ENCODE measurements at places on chromosomes 2 and 18. TPM values are rescaled to one million over a fixed set of nuclear protein-coding genes. Genes with fewer than 3 reads are reported as not detected.

PGAP1 gene
- 2.3 TPM for total RNA-seq

SPC25 gene
- total RNA-seq: 20.2 TPM

ZNF396 gene
- 0.69 TPM for total RNA-seq

NAT8 gene
- not detected for total RNA-seq

CHRNG gene
- total RNA-seq: not detected

C1QL2 gene
- 0.18 TPM for total RNA-seq

HAAO gene
- not detected for total RNA-seq

CDH2 gene
- total RNA-seq: 35.9 TPM

CASP10 gene
- total RNA-seq: 2.5 TPM

CDH7 gene
- total RNA-seq: not detected

MAB21L4 gene
- not detected for total RNA-seq

TMEM17 gene
- 5.1 TPM for total RNA-seq

HTRA2 gene
- total RNA-seq: 46.8 TPM

FAM124B gene
- not detected for total RNA-seq

SMIM21 gene
- not detected for total RNA-seq

PRKAG3 gene
- total RNA-seq: not detected

CFAP65 gene
- 0.14 TPM for total RNA-seq

UGT1A4 gene
- total RNA-seq: not detected

PSMA8 gene
- total RNA-seq: not detected

ADAM23 gene
- 10.3 TPM for total RNA-seq

ATP6V1C2 gene
- 1.2 TPM for total RNA-seq

PLGLB2 gene
- total RNA-seq: not detected

SLC23A3 gene
- 0.58 TPM for total RNA-seq

MAT2A gene
- 428 TPM for total RNA-seq

SRSF7 gene
- 349 TPM for total RNA-seq

TRIM43 gene
- not detected for total RNA-seq

FHOD3 gene
- total RNA-seq: 2.8 TPM

ACADL gene
- 0.07 TPM for total RNA-seq

TBR1 gene
- total RNA-seq: not detected

SATB2 gene
- 2.9 TPM for total RNA-seq

ASPRV1 gene
- 0.37 TPM for total RNA-seq

PTPRN gene
- total RNA-seq: 1.3 TPM

HOXD13 gene
- 0.34 TPM for total RNA-seq

SLC1A4 gene
- 10.9 TPM for total RNA-seq

CPO gene
- not detected for total RNA-seq

RAB27B gene
- 20.1 TPM for total RNA-seq

FARSB gene
- total RNA-seq: 43.1 TPM

RGPD4 gene
- total RNA-seq: 0.07 TPM

DSG1 gene
- total RNA-seq: not detected
